IMR-90 (cell line): ENCODE measurements at places on chromosomes 4 and X. TPM values are rescaled to one million over a fixed set of nuclear protein-coding genes. Genes with fewer than 3 reads are reported as not detected.

LDB2 gene
- total RNA-seq, result 92.8 and 116 TPM in 2 replicates

DTHD1 gene
- not detected in 2 replicates for total RNA-seq

EREG gene
- 0.36 and 1.1 TPM in 2 replicates for total RNA-seq

GRCh38 chr4:24472161-24472510 is 112.2 kb downstream of the DHX15 start:
- no peaks in the 10 kb centered on the region for H3K36me3 ChIP-seq
- H3K4me1 ChIP-seq, result no peaks in the 10 kb centered on the region
- H3K27ac ChIP-seq, result no peak overlapping the region
- H3K27me3 ChIP-seq, result peaks cover 17% of the 10 kb centered on the region

GRCh38 chrX:118521435-118521834 is 25.8 kb downstream of the DOCK11 start:
- H3K27ac ChIP-seq, result peak overlapping the region; percentile 79; the same call in 1 of the 2 replicates
- DNase-seq, result peak; percentile 76
- H3K36me3 ChIP-seq, result no peaks in the 10 kb centered on the region
- H3K4me3 ChIP-seq, result no peak overlapping the region
- peaks cover 20% of the 10 kb centered on the region for H3K4me1 ChIP-seq
- no peaks in the 10 kb centered on the region for H3K27me3 ChIP-seq

DNA sequence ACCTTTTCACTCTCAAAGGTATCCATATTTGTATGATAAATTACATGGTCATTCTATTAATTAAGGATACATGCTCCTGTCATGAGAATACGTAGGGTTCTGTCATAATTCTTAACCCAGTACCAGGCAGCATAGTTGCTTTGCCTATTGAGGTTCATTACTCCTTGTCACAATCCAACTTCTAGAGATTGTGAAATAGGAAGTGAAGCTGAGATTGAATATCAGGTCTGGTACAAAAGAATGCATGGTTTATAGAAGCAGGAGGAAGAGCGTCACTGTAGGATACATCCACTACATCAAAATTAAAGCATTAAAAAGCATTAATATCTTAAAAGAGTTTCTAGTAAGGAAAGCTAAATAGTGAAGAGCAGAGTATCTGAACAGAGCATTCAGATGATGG is 647.0 kb downstream of the IQCM start:
- H3K27me3 ChIP-seq, result no peaks in the 10 kb centered on the region
- H3K4me1 ChIP-seq, result peaks cover 7% of the 10 kb centered on the region; the same call in 1 of the 2 replicates
- no peak overlapping the region for H3K27ac ChIP-seq
- peak; percentile 44 for DNase-seq

DNA sequence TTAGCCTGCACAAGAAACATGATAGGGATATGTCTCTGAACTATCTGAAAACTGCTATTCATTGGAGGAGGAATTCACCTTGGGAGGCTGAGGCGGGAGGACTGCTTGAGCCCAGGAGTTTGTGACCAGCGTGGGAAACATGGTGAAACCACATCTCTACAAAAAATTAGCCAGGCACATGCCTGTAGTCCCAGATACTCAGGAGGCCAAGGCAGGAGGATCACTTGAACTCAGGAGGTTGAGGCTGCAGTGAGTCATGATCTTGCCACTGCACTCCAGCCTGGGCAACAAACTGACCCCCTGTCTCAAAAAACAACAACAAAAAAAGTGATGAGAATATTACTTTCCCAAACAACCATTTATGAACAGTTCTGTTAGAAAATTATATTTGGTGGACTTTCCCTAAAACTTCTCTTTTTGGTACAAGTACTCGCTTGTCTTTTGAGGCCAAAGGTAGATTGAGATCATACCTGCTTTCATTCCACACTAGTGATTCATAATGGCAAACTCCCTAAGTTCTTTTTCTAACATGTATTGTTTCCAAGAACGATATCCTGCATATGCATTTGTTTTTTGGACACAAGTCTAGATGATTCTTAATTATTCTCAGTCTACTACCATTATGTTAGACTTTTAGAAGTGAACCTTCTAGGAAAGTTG is 33.4 kb downstream of the METTL14 start:
- no peaks in the 10 kb centered on the region for H3K27me3 ChIP-seq
- peaks cover 18% of the 10 kb centered on the region for H3K36me3 ChIP-seq
- no peaks in the 10 kb centered on the region for H3K4me1 ChIP-seq
- no peak overlapping the region for H3K4me3 ChIP-seq

DUX4 gene
- total RNA-seq, result not detected in 2 replicates

CFAP299 gene
- 1.1 and 1.9 TPM in 2 replicates for total RNA-seq

GAGE12J gene
- total RNA-seq, result not detected in 2 replicates

PCDH11X gene
- total RNA-seq, result under 0.01 TPM in 1 of 2 replicates, not detected in the other

NAT8L gene
- not detected in 2 replicates for total RNA-seq

DNA sequence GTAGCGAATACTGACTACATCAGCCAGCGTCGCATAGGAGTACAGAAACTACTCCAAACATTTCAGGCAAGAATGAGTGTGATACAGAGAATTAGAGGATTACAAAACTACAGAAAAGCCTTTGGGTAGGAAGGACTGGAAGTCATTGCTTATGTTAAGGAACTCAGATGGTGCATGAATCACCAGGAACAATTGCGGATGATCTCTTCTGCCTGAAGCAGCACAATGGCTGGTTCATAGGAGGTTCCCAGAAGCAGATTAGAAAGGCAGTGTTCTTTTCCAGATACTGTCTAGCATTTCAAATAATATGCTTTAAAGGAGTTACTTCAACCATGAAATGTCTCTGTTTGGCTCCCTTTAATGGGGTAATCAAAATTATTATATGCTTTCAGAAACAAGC is 42.5 kb upstream of the MAP9 start:
- H3K4me3 ChIP-seq, result no peak overlapping the region
- H3K27ac ChIP-seq, result no peak overlapping the region
- H3K4me1 ChIP-seq, result no peaks in the 10 kb centered on the region
- no peaks in the 10 kb centered on the region for H3K27me3 ChIP-seq
- DNase-seq, result peak; percentile 90
